ENCODE measurements at places on chromosomes 4 and X.
A peak's percentile ranks its signal among the peaks of the same experiment; 100 is the strongest.

GRCh38 chr4:106424426-106424825 lies 55.8 kb upstream of the GIMD1 start:
- DNase-seq = no peak

- peak; percentile 41 for DNase-seq
Measured at GRCh38 chr4:83250687-83251446, 33.7 kb downstream of the COQ2 start.

DNA sequence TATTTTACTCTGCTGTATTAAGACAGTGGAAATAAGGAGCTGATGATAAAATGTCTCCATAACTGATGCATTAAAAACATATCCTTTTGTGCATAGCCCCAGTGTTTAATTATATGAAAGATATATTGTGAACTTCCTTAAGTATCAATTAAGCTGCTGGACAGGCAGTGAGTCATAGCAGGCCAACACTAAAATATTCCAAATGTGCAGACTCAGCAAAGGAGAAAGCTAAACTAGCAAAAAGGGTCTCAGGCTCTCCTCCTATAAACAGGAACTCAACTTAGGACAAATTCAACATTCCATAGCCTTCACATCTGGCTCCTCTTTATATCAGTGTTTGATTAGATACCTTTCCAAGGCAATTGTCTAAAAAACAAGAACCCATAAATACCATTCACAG lies 15.6 kb downstream of the TNMD start:
- DNase-seq = peak; percentile 3

- peak; percentile 2 for DNase-seq
Measured at GRCh38 chrX:103155201-103155600, 59.7 kb upstream of the BEX4 start.

DNA sequence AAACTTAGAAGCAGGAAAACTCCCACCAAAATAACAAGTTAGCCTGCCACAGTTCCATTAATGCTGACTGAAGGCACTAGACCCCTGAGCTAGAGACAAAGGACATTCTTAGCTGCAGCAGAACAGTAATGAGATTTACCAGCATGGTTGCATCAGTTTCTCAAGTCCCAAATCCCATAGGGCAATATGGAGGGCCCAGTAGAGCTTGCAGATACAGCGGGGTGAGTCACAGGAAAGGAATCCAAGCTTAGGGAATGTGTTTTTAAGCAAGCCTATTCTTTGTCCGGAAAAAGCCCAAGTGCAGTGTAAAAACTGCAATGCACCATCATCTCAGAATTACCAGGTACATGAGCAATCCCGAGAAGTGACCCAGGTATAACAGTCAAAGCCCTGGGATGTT lies 51.3 kb upstream of the EXOC1L start:
- DNase-seq = peak; percentile 80

DNA sequence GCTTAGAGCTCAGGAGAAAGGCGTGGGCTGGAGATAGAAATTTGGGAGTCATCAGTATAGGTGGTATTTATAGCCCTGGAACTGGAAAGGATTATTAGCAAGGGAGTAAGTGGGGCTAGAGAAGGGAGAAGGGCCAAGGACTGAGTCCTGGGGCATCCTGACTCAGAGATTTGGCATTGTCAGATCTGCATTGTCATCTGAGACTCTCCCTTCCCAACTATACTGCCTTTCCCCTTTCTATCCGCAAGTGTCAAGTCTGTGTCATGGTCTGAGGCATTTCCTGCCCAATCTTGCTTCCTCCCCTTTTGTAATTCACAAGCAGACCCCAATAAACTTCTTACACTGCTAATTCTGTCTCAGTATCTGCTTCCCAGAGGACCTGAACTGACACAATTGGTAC lies 24.4 kb upstream of the SLC25A43 start:
- DNase-seq = no peak

- DNase-seq = no peak
Measured at GRCh38 chr4:29051381-29051965, 1668.7 kb upstream of the PCDH7 start.

- no peak for DNase-seq
Measured at GRCh38 chrX:44569122-44569521, 26.5 kb upstream of the FUNDC1 start.

DNA sequence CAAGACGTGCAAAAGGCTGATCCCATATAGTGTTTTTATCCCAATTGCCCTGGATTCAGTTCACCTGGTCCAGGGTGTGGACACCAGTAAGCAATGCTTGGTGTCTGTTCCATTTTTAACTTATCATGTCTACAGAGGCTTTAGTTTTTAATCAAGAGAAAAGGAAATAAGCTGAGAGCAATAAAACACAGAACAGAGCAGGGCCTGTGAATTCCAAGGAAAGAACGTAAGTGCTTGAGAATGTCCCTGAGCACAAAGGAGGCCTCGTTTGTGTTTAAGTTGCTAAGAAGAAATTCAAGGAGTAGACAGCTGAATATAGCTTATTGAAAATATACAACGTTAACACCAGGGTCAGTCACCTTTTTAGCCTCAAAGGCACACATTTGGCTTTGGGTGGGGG lies 191.3 kb downstream of the GPC3 start:
- DNase-seq = no peak

DNA sequence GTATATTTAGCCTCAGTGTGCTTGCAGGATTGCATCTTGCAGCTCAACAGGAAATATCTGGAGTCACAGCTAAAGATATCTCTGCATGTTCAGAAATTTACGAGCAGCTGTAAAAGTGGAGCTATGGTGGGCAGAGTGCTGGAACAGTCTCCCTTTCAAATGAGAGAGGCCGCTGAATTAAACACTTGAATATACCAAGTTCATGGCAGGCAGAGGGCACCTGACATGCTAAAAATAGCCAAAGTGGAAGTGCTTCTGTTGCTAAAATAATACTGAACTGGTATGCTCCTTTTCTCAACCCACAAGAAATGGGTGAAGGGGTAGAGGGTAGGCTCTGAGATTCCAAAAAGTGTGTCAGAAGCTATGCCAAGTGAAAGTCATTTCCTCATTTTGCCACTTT lies 98.1 kb downstream of the MGST2 start:
- no peak for DNase-seq

GRCh38 chrX:133776072-133776471 lies 209.3 kb downstream of the GPC3 start:
- no peak for DNase-seq

DNA sequence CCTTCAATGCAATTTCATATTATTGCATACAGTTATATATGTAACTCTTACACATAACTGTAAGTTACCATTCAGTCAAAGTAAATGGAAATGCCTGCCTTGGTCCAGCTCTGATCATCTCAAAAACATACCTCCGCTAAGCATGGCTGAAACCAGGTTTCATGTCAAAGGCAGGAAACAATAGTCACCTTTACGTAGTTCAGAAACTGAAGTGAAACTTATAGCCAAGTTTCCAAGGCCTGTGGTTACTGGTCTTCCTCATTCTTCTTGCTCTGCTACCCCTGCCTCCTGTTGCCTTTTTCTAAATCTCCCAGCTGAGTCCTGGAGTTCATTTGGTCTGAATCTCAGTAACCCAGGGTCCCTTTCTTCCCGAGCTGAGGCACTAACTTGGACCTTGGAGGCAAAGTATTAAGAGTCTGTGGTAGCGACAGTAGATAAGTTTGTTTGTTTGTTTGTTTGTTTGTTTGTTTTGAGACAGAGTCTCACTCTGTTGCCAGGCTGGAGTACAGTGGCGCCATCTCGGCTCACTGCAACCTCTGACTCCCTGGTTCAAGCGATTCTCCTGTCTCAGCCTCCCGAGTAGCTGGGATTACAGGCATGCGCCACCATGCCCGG lies 30.8 kb downstream of the DAPP1 start:
- DNase-seq = no peak

- DNase-seq = no peak
Measured at GRCh38 chrX:12951595-12951975, 23.3 kb upstream of the TMSB4X start.

All from renal cortical epithelial cell (primary cell).